Endothelial cell of umbilical vein (primary cell): ENCODE measurements at places on chromosomes 1 and 21. TPM values are rescaled to one million over a fixed set of nuclear protein-coding genes. Genes with fewer than 3 reads are reported as not detected.

DNA sequence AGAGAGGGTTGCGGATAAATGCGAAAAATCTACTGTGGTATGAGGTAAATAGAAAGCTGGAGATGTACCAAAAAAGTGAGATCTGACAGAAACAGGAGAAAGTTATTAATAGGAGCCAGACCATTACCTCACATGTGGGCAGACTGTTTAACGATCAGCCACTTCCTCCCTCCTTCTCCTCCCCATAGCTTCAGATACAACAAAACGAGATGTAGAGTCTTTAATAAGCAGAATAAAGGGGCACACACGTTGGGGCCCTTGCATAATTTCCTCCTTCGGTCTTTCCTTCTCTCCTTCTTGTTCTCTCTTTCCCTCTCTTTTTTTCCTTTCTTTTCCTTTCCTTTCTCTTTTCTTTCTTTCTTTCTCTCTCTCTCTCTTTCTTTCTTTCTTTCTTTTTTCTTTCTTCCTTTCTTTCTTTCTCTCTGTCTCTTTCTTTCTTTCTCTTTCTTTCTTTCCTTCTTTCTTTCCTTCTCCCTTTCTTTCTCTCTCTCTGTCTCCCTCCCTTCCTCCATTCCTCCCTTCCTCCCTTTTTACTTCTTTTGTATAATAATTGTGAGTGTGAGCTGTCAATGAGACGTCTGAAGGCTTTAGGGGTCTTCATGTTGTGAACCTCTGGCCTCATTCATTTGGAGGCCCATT, 242.1 kb downstream of the GRIK1 start:
- no peak for DNase-seq

DNA sequence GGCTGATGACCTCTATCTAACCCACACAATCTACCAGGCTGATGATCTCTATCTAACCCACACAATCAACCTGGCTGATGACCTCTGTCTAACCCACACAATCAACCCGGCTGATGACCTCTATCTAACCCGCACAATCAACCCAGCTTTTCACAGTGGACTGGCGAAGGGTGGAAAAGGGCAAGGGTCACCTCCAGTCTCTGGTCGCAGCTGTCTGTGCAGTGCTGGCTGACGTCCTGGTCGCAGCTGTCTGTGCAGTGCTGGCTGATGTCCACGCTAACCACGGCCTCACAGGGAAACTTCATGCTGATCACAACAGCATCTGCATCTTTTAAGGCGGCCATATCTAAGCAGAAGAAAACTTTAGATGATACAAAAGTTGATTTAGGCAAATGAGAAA, 12.2 kb upstream of the CCDC27 start:
- DNase-seq = no peak

DNA sequence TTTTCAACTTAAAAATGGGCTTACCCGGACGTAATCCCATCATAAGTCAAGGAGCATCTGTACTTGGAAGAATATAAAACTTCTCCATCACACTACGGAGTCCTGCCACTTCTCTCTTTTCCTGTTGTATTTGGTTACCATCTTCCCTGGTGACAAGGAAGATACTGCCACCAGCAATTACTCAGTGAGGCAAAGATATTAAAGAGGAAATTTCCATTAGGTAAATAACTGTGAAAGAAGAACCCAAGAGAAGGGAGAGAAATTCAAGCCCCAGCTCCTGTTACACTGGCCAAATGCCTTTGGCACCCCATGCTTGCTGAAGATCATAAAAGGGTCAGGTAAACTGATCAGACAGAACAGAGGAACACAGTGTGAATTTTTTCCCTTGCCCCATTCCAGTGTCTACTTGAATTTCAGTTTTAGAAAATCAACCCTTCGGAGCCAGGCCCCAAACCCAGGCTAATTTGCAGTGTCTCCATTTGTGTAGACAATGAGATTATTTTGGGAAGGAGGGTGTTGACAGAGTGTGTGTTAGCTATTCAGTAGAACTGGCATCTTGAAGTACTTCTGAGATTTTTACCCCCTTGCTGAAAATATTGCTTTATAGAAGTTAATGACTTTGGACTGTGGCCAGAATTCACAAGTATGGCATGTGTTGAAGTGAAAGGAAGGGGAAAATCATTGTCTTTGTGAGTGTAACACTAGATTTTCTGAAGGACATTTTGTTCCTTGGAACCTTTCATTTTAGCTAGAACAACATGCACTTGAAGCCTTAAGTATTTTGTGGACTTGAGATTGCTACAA, 167.1 kb downstream of the DHRS3 start:
- peak; percentile 69 for DNase-seq

GRCh38 chr1:212607913-212608391, 609 bp upstream of the ATF3 start:
- no peak for DNase-seq

- no peak for DNase-seq
These were observed 34.9 kb upstream of the ARHGEF16 start for GRCh38 chr1:3419415-3420204.

DNA sequence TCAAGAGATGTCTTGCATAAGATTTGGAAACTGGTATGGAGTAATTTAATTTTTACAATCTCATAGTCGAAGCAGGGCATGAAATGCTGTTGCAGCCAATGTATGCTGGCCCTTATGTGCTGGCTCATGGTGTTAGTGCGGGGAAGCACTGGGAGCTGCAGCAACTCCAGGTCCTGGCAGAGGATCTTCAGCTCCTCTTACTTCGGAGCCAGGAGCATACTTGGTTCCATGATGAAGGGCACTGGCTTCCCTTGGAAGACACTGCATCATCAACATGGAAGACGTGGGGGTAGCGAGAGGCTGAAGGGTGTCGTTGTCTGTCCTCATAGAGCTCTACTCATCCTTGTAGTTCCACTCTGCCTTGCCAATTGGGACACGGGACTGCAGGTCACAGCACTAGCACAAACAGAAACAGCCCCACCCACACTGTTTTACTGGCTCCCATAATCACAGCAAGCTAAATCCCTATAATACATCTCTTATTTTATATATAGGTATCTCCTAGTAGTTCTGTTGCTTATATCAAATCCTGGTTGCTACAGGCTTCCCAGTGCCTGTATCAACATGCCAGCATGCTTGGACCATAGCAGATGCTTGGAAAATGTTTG, 22.4 kb downstream of the PLA2G2D start:
- no peak for DNase-seq

DNA sequence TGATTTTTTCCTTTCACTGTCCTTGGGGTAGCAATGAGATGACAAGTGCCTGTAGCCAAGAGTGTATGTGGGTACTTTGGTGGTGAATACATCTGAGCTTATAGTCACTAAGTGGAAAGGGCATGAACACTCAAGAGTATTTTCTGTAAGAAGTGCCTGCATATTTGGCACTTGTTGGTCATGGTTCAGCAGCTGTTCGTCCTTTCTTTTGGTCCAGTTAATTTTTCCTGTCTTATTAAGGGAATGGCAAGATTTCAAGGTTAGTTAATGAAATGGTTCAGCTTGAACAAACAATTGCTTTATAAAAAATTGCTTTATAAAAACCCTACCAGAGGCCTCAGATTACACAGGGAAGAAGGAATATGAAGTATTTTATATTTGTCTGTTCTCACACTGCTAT, 48.6 kb upstream of the GPR52 start:
- no peak for DNase-seq

GRCh38 chr1:94617134-94617805, 75.7 kb upstream of the F3 start:
- DNase-seq = no peak

DNA sequence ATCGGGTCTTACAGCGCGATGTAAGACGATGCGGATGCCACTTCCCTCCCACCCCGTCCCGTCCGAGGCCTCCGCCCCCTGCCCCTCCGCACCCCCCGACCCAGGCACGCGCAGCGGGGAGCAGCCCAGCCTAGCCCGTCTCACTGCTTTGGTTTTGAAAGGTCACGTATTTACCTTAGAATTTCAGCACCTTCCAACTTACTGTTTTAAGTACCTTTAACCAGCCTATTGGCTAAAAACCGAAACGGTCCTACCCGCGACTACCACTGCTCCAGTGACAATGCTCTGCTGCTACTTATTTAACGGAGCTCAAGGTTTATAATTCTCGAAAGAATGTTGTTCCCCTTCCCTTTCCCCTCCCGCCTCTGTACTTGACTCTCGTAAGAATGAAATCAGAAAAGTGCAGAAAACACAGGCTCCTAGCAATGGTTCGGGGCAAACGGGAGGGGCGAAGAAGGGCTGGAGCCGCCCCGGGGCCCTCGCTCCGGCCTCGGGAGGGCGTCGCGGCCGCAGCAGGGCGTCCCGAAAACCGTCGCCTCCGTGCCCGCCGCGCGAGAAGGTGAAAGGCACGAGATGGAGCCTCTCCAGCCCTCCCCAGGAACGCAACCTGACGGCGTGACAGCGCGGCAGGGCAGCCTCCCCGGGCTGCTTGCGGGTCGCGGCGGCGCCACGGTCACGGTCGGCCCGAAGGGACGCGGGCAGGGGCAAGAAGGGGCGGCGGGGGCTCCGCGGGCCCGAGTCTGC, 667 bp downstream of the TMEM50B start:
- DNase-seq = peak; percentile 48

- DNase-seq = no peak
These were observed 869.1 kb upstream of the B3GALT2 start for GRCh38 chr1:194055536-194055935.

Gene TFF3
- polyA plus RNA-seq = 1.8 TPM in 2 replicates

Gene ITPKB
- 7.2 and 7.7 TPM in 2 replicates for polyA plus RNA-seq

Gene HENMT1
- 3.2 and 4.5 TPM in 2 replicates for polyA plus RNA-seq

Gene LAMB3
- polyA plus RNA-seq = 1.3 and 2.6 TPM in 2 replicates
